ENCODE measurements at places on chromosomes 3 and 15.

DNA sequence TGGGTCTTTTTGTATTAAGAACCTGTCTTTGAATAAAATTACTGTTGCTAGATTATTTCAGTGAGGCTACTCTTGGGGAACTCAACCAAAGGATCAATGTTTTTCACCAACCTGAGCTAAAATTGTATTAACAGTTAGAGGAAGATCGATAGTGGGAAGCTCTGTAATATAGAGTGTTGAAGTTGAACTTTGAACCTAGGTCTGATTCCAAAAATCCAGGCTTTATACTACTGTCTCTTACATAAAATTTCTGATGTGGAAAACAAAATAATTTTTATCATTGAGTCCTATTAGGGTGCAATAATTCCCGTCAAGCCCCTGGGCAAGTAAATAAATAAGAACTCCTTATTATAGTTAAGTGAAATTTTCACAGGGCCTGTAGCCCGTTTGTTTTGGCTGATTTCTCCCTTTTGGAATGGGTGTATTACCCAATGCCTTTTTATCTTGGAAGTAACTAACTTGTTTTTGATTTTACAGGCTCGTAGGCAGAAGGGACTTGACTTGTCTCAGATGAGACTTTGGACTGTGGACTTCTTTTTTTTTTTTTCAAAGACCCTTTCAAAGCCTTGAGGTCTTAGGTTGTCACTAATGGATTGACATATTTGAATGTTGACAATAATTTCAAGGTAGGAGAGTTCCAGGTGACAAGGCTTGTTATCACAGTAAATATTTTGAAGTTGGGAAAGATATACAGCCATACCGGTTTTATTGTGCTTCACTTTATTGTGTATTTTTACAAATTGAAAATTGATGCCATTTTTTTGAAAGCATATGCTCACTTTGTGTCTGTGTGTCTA lies 276.1 kb downstream of the NFKBIZ start:
- no peak for DNase-seq

- no peak for DNase-seq
Observed at GRCh38 chr3:42746455-42747450, 26.3 kb downstream of the CCDC13 start.

GRCh38 chr3:116614795-116615362 lies 94.7 kb upstream of the TUSC7 start:
- peak; percentile 4 for DNase-seq

DNA sequence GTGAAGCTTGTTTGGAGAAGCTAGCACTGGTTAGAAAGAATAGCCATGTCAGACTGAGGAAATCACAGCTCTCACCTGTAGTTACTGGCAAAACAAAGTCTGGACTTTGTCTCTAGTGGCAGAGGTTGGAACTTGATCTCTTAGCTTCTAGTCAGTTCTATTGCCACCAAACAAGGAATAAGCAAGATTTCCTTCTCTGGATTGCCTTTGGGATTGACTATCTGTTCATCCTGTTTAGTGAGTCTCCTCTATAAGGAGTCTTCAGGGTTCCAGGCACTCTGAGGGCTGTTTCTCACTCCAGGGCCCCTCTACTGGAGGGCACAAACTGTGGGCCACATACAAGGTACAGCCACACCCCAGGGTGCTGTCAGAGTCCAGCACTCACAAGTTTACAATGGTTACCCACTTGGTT lies 426.6 kb upstream of the THBS1 start:
- no peak for DNase-seq

- DNase-seq: peak; percentile 11
Observed at GRCh38 chr3:125582707-125583106, 12.6 kb downstream of the OSBPL11 start.

GRCh38 chr3:37825744-37826400 lies 35.8 kb upstream of the CTDSPL start:
- DNase-seq: no peak

DNA sequence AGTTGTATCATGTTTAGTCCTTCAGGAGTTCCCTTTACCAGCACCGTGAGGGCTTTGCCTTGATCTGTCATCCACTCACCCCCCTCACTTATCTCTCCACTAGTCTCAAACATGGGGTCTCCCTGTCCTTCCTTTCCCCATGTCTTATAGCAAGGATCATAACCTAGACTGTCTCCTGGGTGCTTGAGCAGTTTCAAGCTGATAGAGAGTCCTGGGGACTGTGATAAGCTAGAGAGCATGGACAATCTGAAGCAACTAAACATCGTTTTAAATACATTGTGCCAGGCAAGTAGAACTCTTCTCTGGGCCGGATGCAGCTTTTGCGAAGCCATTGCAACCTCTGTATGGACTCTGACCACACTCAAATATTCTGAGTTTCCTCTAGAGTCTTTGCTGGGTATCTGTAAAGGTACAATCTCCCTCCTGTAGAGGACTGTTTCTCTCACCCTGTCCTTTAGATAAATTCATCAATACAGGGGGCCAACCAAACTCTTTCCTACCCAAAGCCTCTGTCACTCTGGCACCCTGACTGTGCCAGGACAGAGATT lies 684.6 kb upstream of the NR2F2 start:
- DNase-seq: no peak

DNA sequence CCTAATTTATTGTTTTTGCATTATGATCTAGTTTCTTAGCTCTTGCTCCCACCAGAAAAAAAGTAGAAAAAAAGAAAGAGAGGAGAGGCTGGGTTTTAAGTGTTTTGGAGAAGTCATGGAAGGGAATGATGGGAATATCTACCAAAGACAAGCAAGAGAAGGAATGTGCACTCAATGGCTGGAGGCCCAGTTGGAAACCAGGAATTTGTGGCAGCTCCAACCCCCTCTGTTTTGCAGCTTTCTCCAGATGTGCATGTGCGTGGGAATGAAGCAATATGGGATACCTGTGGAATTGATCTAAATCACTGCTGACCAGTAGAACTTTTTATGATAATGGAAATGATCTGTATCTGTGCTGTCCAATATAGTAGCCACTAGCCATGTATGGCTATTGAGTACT lies 27.1 kb downstream of the EIF2AK4 start:
- DNase-seq: no peak

- DNase-seq: peak; percentile 20
Observed at GRCh38 chr3:71585887-71586809, 2.6 kb upstream of the FOXP1 start.

- peak; percentile 7 for DNase-seq
Observed at GRCh38 chr15:27623560-27624305, 475.4 kb downstream of the OCA2 start.

DNA sequence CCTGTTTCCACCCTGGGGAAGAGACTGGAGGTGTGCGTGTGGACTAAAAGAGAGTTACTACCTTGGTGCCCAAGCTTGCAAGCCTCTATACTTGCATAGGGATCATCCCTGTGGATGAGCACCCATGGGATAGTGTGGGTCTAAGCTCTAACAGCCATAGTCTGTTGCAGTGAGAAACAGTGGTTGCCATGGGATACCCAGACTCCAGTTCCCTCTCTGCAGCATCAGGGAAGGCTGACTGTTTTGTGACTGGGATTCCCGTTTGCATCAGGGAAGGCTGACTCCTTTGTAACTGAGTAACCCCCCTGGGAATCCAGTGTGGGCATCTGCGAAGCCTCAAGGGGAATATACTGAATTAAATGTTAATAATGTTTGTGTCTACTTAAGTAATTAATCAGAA lies 196.1 kb downstream of the ZNF621 start:
- DNase-seq: peak; percentile 10

GRCh38 chr15:71476823-71477222 lies 333.5 kb upstream of the NR2E3 start:
- no peak for DNase-seq

DNA sequence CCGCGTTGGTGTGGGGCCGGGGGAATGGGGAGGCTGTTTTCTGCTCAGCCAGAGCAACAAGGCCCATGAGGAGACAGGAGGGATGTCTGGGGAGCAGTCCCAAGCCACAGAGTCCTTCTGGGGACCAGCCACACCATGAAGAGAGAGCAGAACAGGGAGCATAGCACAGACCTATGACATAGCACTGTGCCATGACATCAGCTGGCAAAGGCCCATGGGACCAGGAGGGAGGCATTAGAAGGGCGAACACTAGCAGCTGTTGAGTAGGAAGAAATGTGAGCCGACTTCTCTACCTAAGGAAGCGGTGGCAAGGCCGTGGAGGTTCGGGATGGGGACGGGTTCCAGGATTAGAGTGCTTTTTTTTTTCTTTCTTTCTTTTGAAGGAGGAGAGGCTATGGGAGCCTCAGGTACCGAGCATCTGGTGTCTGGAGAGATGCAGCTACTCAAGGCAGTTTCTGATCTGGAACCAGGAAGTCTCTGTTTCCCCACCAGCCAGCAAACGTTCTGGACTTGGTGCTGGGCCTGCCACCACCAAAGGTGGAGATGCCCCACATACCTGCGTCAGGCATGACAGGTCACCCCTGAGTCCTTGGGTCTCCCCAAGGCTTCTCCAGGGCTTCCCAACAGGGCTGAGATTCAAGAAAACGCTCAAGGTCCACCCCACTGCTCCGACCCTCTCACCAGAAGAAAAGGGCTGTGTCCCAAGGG lies 77.3 kb upstream of the CGNL1 start:
- no peak for DNase-seq

DNA sequence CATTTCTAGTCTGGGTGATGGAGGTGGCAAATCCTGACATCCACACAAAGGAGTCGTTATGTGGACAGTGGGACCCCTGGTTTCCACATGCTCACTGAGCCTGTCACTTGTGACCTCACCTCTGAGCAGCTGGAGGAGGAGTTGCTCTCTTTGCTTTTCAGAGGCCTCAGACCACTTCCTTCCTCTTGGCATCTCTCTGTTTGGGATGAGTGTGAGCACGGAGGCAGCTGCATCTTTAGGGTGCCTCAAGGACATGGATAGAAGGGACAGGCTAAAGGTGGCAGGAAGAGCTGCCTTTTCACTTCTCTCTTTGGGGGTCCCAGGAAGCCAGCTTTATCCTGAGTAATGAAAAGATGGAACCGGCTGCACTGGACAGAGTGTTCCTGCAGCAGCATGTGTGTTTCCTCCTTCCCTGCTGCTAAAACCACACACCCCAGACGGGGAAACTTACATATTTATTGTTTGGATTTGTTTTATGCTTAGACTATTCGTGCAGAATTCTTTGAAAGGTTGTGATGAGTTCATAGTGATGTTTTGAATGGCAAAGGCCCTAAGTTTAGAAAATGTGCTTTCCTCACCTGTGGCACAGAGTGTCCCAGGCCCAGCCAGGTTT lies 31.8 kb downstream of the GPR171 start:
- DNase-seq: no peak

- no peak for DNase-seq
Observed at GRCh38 chr3:35867791-35868190, 228.5 kb downstream of the ARPP21 start.

DNA sequence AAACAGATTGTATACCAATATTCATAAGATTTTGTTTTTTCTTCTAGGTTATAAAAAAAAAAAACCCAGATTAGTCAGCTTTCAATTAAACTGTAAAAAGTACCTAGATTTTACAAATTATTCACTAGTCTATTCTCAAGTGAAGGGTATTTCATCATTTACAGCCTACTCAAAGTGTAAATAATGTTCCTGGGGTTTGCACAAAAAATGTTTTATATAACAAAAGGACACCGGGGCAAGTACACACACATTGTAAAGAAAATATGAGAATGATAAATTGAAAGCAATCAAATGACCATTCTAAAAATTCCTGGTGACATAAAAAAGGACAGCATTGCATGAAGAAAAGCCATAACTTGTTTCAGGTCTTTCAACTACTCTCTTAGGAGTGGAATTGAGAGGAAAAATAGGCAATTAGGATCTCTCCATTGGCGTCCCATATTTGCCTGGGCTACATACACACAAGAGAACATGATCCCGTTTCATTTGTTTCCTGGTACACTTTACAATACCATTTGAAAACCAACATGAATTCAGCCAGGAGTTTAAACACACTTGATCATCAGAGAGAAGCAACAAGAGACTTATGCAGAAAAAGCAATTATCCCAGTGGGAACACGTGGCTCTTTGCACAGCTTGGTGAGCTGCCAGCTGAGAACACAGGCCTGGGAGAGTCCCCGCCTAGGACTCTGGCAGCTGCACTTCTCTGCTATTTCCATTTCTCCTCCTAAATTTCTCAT lies 1039.2 kb downstream of the ROBO1 start:
- peak; percentile 95 for DNase-seq

- no peak for DNase-seq
Observed at GRCh38 chr15:99963096-99963825, 230.0 kb upstream of the LYSMD4 start.

- no peak for DNase-seq
Observed at GRCh38 chr15:99085413-99086326, 19.2 kb upstream of the SYNM start.

GRCh38 chr3:44326019-44326418 lies 12.5 kb upstream of the TCAIM start:
- no peak for DNase-seq

GRCh38 chr15:39362821-39363561 lies 217.9 kb upstream of the THBS1 start:
- DNase-seq: no peak

DNA sequence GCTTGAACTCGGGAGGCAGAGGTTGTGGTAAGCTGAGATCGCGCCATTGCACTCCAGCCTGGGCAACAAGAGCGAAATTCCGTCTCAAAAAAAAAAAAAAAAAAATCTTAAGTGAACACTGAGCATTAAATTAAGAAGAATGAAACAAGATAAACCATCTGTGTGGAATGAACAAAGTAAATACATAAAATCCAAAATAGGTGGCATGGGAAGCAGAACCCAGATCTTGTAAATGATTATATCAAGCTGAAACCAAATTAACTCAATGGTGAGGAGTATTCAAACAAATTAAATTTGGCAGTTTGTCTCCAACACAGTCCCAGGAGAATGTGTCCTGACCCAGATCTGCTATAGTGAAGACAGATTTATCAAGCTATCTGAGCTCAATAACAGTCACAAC lies 32.1 kb downstream of the STAG1 start:
- no peak for DNase-seq

- DNase-seq: no peak
Observed at GRCh38 chr3:176167272-176167671, 1030.0 kb downstream of the TBL1XR1 start.

GRCh38 chr3:152261329-152261728 lies 7.4 kb upstream of the MBNL1 start:
- no peak for DNase-seq

DNA sequence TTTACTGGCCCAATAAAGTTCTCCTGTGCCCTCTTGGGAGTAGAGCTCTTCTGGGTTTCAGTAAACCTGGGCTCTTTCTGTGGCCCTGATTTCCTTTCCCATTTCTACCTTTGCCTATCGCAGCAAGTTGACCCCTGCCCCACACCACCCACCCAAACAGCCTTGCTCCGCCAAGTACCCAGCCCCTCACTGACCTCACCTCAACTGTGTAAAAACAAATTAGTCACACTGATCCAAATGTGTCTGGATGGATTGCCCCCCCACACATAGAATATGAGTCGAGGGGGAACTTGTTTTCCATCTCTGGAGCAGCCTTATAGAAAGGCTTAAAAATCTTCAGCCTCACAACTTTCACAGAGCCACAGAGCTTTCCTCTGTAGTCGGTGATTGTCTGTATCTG lies 28.6 kb upstream of the VEPH1 start:
- DNase-seq: no peak

- no peak for DNase-seq
Observed at GRCh38 chr3:115228266-115228665, 81.2 kb upstream of the ZBTB20 start.

GRCh38 chr15:36996121-36996520 lies 104.2 kb downstream of the MEIS2 start:
- DNase-seq: no peak

All from NCI-H1417 (cell line).